ENCODE measurements at places on chromosomes 1 and 21. TPM values are rescaled to one million over a fixed set of nuclear protein-coding genes. Genes with fewer than 3 reads are reported as not detected.

DNA sequence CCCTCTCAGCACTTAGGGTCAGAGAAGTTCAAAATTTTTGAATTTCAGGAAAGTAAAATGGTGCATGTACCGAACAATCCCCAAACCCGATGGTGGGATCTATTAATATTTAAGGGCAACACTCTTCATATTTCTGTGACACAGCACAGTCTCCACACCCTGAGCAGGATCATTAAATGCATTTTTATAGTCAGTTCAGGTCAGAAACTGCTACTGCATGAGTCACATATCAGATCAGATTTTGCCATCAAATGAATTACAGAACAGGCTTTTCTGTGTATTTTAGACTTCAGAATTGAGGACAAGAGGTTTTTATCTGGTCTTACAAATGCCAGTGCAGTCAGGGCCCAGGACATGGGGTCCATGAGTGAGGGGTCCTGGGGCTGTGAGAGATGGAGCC lies 79.2 kb downstream of the RIPK4 start:
- no peak for DNase-seq

- no peak for DNase-seq
Observed at GRCh38 chr1:181023265-181024057, 791 bp upstream of the STX6 start.

The ZSWIM5 gene
- 0.39 TPM for polyA plus RNA-seq

The ADAM30 gene
- not detected for polyA plus RNA-seq

The CSMD2 gene
- not detected for polyA plus RNA-seq
